Right forelimb (tissue), 1 donor: ENCODE measurements at places on chromosomes 13 and 19.

GRCh38 chr13:111961236-111961635, 105.7 kb upstream of the SOX1 start:
- DNase-seq = no peak

- no peak for DNase-seq
Observed at GRCh38 chr19:51479531-51480331, 1.4 kb downstream of the CEACAM18 start.

GRCh38 chr19:5700455-5701092, 10.5 kb downstream of the RPL36 start:
- DNase-seq = peak; percentile 37

DNA sequence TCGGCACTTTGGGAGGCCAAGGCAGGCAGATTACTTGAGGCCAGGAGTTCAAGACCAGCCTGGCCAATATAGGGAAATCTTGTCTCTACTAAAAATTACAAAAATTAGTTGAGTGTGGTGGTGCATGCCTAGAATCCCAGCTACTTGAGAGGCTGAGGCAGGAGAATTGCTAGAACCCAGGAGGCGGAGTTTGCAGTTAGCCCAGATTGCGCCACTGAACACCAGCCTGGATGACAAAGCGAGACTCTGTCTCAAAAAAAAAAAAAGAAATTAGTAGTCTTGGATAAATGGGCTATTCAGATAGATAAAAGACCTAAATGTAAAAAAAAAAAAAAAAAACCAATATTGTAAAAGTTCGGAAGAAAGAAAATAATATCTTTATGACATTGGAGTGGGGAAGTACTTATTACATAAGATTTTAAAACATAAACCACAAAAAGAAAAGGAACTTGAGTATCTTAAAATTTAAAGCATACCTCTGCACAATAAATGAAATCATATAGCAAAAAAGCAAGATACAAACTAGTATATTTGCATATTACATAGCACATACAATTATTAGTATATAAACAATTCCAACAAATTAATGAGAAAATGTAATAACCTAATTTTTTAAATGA, 26.7 kb upstream of the RNASEH2B start:
- DNase-seq = no peak

DNA sequence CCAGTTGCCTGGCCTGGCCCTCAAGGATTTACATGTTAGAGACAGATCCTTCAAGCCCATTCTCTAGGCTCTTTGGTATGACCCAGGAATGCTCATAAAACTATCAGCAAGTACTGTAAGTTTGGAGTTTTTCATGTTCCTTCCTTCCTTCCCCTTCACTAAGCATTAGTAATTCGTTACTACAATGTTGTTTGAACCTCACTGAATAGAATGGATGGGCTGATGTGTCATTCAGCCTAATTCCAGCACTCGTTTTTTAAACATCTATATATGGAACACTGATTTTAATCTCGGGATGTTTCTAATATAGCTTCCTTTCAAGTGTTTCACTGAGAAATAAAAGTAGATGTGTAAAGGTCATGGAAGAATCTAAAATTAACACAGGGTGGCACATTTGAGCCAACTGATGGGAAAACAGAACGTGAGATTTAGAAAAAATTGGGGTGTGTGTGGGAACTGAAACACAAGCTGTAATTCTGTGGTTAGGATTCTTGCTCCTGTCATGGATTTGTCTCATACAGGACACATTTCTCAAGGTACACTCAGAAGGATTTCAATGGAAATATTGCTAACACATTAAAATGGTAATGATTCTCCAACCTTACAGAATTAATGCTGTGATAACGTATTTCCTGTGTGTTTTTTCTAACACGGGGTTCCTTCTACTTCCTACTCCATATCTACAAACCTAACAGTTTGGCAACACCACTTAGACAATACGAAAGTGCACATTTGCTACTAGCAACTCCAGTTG, 93.4 kb downstream of the FLT1 start:
- DNase-seq = no peak

GRCh38 chr13:110506859-110507566, 54.5 kb downstream of the RAB20 start:
- DNase-seq = no peak

GRCh38 chr13:93948162-93948922, 531.1 kb downstream of the DCT start:
- DNase-seq = no peak

DNA sequence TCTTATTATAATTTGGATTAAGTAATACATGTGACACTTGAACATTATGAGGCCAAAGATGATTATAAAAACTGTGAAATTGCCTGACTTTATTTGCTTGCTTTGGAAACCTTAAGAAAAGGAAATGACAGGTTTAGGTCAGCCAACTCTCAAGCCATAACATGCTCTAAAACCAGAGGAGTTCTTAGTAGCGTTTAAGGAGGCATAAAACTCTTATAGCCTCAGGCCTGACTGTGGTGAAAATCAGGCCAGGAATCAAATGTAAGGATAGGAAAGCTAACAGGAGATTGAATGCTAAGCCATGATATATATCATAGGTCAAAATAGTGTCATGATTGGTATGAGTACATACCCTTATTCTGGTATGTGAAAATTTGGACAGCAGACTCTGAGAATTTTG, 1142.4 kb upstream of the MIR17HG start:
- DNase-seq = no peak

- no peak for DNase-seq
Observed at GRCh38 chr19:38684078-38684861, 36.8 kb downstream of the ACTN4 start.

GRCh38 chr13:93723316-93723715, 496.7 kb downstream of the GPC6 start:
- DNase-seq = no peak

- DNase-seq = no peak
Observed at GRCh38 chr13:82294226-82294625, 1588.0 kb downstream of the SLITRK1 start.

GRCh38 chr19:13176345-13176744, 26.1 kb downstream of the IER2 start:
- DNase-seq = no peak

- DNase-seq = no peak
Observed at GRCh38 chr13:35485424-35485823, 8.9 kb upstream of the MAB21L1 start.

GRCh38 chr19:2728783-2729387, 7.7 kb upstream of the DIRAS1 start:
- DNase-seq = no peak

- DNase-seq = peak; percentile 52
Observed at GRCh38 chr19:19900139-19900728, 512 bp upstream of the ZNF93 start.

GRCh38 chr13:112574834-112575613, 12.9 kb downstream of the TUBGCP3 start:
- no peak for DNase-seq

- DNase-seq = no peak
Observed at GRCh38 chr13:23871616-23872220, 17.5 kb downstream of the MIPEP start.

DNA sequence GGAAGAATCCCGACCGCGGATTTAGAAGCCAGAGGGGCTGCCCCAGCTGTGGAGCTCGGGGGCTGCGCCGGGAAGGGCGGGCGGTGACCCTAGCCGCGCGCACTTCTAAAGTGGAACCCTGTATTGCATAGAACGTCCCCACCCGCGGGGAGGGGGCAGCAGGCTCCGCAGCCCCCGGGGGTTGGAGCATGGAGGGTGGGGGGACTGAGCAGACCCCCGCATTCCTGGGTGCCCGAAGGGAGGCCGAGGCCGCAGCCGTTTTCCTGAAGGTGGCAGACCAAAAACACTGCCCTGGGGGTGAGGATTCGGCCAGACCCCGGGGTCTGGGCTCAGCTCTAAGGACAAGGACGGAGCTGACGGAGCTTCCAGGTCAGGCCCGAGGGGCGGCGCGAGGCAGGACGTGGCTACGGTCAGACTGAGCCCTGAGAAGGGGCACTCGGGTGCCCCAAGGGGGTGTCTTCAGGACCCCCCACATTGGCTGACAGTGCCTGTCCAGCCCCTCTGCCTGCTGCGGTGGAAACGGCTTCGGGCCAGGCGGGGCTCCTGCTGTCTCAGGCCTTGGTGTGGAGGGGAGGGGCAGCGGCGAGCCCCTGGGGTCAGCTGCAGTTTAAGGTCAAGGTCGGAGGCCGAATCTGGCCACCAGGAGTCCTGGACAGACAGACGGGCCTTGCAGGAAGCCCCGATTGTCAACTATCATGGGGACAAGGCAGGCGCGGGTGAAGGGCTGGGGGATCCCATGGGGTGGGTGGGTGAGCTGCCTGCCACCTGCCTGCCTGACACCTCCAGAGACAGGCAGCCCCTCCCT, 12.6 kb downstream of the MKNK2 start:
- no peak for DNase-seq

- no peak for DNase-seq
Observed at GRCh38 chr13:27104606-27105005, 67.0 kb downstream of the USP12 start.

DNA sequence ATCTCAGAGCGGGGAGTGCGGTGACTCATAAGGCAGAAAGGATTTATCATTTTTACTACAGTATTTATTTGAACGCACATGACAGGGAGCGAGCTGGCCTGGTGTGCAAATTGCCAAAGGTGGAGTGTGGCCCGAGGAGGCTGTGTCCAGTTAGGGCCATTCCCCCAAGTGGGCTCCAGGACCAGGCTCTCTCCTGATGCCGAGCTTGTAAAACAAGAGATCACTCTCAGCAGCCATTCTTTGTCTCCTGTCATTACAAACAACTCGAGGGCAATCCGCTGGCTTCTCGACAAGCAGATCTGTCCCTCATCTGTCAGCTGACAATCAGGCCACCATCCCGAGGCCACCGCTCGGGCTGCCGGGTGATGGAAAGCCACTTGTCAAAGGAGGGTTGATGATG, 418.9 kb downstream of the ZNF536 start:
- DNase-seq = no peak

DNA sequence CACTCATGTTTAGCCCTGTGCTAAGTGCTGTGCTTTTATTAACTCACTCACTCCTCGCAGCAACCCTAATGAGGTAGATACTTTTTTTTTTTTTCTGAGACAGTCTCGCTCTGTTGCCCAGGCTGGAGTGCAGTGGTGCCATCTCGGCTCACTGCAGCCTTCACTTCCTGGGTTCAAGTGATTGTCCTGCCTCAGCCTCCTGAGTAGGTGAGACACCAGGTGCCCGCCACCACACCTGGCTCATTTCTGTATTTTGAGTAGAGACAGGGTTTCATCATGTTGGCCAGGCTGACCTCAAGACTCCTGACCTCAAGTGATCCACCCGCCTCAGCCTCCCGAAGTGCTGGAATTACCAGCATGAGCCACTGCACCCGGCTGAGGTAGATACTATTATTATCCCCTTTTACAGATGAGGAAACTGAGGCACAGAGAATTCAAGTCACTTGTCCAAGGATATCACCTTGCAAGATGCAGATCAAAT, 2.5 kb downstream of the ITPKC start:
- no peak for DNase-seq

DNA sequence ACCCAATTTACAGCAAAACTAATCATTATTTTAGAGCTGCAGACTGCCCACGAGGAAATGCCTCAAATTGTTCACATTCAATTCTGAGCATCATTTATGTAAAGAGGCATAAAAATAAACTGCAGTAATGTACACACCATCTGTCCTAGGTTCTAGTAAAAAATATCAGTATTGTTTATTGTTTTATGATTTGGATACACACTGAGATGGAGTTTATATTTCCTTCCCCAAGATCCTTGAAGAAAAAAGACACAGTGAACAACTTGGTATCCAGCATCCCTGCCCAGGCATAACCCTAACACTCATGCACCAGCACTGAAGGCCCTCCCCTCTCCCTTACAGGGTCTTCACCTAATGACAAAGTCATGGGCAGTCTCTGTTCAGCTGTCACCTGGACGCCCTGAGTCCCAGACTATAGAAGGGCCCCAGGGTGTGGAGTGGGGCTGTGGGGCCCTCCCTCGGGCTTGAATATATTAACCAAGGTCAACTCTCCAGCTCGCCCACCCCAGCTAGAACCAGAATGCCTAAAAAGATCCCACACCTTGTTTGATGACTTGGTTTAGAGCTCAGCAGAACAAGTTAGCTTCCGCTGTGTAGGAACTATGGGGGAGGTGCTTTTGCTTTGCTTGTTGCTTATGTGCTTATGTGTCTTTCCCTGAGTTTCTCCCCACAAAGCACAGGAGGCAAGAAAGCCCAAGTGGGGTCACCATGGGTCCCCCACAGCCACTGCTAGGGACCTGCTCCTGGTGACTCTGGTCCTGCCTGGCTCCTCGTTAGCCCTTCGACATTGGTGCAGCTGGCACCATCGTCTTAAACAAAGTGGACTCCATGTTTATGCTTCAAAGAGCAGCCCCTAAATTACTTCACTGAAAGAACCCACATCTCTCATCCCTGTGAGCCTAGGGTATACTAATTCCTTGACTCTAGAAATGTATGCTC, 111.1 kb downstream of the COL4A1 start:
- DNase-seq = peak; percentile 27

GRCh38 chr13:43905435-43906031, 25.8 kb downstream of the LACC1 start:
- no peak for DNase-seq

DNA sequence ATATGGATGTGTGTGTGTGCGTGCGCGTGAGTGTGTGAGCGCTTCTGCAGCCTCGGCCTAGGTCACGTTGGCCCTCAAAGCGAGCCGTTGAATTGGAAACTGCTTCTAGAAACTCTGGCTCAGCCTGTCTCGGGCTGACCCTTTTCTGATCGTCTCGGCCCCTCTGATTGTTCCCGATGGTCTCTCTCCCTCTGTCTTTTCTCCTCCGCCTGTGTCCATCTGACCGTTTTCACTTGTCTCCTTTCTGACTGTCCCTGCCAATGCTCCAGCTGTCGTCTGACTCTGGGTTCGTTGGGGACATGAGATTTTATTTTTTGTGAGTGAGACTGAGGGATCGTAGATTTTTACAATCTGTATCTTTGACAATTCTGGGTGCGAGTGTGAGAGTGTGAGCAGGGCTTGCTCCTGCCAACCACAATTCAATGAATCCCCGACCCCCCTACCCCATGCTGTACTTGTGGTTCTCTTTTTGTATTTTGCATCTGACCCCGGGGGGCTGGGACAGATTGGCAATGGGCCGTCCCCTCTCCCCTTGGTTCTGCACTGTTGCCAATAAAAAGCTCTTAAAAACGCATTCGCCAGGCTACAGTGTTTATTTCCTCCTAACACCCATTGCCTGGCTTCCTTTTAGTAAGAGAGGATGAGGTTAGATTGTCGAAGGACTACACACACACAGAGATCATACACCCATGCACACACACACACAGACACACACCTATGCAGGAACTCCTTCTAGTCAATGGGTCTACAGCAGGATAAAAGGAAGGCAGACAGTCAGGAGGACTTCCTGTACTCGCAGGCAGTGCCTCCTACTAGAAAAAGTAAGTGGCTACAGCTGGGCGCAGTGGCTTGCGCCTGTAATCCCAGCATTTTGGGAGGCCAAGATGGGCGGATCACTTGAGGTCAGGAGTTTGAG, 7.1 kb downstream of the FOSB start:
- DNase-seq = peak; percentile 71

DNA sequence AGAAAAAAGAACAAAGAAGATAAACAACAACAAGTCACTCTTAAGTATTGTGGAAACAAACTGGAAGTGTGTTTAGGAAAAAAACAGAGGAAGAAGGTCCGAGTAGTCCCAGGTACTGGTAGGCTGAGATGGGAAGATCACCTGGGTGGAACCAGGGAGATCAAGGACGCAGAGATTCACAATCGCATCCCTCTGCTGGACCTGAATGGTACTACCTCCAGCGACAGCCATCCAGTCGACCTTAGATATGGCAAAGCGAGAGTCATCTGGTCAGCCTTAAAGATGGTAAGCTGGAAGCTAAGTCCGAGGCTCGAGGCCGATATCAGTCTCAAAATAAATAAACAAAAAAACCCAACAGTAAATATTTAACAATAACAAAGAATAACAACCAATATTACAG, 44.9 kb upstream of the ZNF91 start:
- DNase-seq = no peak
